Natural killer cell treated with Interleukin-12 subunit alpha and Interleukin-12 subunit beta and Interleukin-15 and Interleukin-18, amount 100 ng/mL, for 72 hours (primary cell): ENCODE measurements at places on chromosomes 12 and 14.

GRCh38 chr12:97628962-97629361 lies 166.4 kb downstream of the RMST start:
- no peak for DNase-seq

DNA sequence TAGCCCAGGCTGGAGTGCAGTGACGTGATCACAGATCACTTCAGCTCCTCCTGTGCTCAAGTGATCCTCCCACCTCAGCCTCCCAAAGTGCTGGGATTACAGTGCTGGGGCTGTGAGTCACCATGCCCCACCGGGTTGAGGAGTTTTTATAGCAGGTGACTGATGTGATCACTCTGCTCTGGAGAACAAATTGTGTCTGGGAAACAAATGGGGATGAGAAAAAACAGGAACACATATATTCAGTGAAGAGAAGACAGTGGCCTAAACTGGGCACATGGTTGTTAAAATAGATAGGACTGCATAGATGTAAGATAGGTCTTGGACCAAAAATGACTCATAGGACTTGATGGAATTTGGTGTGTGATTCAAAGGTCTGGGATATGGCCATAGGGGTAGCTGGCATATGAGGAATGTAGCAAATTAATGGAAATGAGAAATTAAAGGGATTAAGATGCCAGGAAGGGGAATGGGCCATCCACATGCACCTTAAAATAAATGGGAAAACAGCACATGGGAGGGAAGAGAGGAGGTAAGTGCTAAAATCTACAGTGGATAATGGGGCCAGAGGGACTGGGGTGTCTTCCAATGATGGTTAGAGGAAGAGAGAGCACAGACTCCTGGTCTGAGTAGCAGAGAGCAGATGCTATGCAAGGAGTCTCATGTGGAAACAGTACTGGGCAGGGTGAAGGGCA lies 11.2 kb downstream of the BCAT1 start:
- no peak for DNase-seq

DNA sequence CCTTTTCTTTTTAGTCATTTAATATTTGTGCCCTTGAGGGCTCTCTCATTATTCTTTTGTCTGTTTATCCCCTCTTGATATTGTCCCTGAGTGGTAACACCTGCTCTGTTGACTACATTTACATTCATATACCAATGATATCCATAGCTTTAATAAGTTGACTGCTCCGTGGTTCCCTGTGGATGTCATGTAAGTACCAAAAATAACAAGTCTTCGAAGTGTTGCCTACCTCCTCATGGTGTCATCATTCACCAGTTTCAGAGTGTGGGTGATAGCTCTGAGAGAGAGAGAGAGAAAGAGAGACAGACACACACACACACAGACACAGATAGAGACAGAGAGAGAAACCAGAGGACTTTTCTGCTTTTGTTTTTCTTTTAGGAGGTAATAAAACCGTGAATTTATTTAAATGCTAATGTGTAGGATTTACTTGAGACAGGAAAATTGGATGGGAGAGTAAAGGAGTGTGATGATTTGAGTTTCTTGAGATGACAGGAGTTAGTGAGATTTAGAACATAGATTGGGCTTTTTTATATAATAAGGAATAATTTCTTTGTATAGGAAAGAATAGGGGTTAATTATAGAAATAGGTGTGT lies 52.2 kb downstream of the PAPOLA start:
- no peak for DNase-seq

DNA sequence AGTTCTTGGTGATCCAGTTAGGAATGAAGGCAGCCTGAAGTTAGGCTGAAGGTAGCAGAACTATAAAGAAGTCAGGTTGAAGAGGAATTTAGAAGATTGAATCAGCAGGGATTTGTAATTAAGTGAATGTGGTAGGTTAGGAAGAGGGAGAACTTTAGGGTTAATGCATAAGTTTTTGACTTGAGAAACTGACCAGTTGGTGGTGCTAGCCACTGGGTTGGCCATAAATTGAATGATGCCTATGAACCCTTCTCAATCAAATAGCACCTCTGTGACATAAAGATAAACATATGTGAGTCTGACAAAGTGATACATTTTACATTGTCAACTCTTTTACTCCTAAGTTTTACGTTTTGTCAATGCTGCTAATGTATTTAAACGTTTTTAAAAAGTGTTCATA lies 290.6 kb upstream of the NAV3 start:
- no peak for DNase-seq

- no peak for DNase-seq
These were observed 76.3 kb downstream of the COX16 start for GRCh38 chr14:70283156-70283555.

DNA sequence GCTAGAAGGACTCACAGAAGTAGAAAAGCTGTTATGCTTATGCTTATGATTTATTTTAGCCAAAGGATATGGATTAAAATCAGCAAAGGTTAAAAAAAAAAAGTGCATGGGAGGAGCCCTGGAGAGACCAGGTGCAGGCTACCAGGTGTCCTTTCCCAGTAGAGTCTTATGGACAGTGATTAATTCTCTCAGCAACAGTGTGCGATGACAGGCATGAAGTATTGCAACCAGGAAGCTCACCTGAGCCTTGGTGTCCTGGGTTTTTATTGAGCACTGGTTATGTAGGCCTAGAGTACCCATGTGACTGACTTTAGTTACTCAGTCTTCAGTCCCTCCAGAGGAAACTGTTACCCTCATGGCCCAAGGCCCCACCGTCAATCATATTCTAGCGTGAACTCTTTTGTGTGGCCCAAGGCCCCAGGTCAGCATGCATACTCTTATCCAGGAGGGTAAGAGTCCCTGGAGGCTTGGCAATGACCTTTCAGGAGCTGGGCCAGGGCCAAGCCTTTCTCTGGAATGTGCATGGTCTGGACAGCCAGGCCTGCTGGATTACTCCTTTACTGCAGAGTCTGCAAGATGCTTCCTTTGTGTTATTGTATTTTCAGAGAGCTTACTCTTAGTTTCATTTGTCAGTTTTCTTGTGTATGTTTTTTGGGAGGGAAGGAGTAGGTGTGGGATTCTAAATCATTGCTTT lies 69.6 kb upstream of the RD3L start:
- no peak for DNase-seq

DNA sequence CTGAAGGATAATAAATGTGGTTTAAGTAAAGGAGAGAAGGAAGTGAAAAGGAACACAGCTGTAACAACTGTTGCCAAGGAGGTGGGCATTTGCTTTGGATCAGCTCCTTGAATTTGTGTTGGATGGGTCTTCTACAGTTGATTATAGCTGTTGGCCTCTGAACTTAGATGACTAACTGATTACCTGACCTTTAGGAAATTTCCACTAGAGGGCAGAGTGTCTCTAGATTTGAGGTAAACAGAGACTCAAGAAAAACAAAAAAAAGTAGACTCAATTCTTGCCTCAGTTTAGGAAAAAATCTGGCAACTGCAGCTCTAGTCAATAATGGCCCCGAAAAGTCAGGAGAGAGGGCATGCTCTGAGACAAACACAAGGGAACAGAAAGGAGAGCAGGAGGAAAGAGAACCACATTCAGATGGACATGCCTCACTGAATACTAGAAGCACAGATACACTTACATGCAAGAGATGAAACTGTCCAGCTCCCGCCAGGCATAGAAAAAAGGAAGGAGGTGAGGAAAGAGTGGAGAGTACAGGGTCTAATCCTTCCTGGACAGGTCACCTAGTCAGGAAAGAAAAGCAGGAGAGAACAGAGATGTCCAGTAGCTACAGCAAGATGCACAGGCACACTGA lies 20.6 kb downstream of the COX14 start:
- no peak for DNase-seq

- no peak for DNase-seq
These were observed 102.5 kb upstream of the DIO2 start for GRCh38 chr14:80313806-80314205.
